Activated CD4-positive, alpha-beta T cell treated with anti-CD3 and anti-CD28 coated beads, Interleukin-2, amount 50 U/mL, for 24 hours (primary cell): ENCODE measurements at places on chromosomes 12 and 14.

GRCh38 chr14:55964821-55965220 lies 153.4 kb upstream of the PELI2 start:
- no peak for DNase-seq

DNA sequence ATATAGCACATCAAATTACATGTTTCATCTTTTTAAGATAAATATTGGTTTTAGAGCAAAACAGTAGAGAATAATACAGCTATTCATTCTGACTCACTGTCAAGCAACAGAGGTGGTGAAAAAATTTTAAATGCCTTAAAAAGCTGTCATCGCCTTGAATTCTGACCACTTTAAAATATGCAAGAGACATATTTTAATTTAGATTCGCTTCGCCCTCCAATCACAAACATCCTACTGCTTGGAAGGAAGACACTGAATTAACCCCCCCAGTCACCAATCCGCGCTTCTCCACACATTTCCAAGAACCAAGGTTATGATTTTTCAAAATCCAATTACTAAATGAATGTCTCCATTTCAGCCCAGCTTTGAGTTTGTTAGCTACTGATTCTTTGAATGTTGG lies 112.4 kb downstream of the TMEM132D start:
- DNase-seq: no peak

DNA sequence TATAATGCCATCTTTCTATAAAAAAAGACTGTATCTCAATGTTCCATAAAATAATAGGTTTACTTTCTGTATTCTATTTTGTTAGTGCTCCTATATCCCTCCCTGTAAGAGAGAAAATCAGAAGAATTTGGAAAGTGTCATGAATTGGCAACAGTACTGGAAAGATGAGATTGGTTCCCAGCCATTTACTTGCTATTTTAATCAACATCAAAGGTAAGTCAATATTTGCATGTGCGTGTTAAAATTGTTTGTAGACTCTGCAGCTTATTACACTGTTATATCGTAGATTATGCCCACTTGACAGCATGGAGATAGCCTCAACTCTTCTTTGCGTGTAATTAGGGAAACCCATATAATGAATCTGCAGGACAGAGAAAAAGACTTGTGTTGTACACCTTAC lies 34.0 kb downstream of the KCNMB4 start:
- DNase-seq: no peak

DNA sequence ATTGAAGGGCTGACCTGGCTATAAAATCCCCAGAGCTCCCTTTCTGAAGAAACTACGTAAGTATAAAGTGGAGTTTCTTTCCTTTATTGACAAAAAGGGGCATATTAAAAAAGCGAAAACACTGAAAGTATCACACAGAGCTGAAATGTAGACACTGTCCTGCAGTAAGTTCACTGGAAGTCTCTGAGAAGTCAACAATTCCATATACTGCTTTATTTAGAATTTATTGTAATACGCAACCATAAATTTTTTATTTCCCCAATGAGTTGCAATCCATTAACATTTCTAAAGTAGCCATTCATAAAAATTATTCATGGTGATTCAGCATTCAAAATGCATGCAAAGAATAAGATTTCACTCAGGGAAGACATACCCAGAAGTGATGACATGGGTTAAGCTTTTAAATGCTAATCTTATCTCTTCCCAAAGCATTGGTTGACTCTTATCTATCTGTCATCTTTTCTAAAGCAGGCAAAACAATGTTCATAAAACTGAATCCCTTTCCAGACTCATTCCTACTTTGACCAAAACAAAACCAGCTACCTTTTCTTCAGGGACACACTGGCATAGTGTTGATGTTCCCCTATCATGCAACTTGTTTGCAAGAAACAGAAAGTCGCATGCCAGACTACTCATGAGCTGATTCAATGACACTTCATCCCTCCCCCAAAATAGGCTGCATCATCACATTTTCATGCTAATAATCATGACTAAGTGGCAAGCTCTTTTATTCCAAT lies 17.3 kb downstream of the KITLG start:
- DNase-seq: no peak

- no peak for DNase-seq
These were observed 14.1 kb upstream of the NT5DC3 start for GRCh38 chr12:103855036-103855712.
